HuH-7 (cell line): ENCODE measurements at places on chromosomes 16 and 17.

DNA sequence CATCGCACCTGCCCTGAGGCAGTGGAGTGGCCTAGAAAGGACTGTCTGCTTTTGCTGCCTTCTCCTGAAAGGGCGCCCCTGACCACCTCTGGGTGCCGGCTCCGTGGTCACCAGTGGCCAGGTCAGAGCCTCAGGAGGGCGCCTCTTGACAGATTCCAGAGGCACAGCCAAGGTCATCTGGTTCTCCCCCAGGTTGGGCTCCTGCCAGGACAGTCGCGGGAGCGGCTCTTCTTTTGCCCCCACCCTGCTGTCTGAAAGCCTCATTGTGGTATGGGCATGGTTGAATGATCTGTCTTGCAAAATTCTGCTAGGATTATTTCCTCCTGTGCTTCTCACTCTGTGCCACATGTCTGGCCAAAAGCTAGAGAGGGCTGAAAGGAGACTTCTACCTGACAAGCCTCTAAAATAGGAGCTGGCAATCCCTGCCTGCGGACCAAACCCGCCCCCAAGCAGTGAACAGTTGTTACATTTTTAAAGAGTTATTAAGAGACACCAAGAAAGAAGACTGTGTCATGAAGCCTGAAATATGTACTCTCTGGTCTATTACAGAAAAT, 82.8 kb downstream of the SNX29 start:
- DNase-seq: no peak

GRCh38 chr16:26175944-26176343, 484.2 kb downstream of the HS3ST4 start:
- no peak for DNase-seq

- DNase-seq: no peak
Measured at GRCh38 chr16:4548124-4548523, 8.0 kb upstream of the C16orf96 start.

- DNase-seq: no peak
Measured at GRCh38 chr16:57800200-57801097, 1.8 kb downstream of the KIFC3 start.

DNA sequence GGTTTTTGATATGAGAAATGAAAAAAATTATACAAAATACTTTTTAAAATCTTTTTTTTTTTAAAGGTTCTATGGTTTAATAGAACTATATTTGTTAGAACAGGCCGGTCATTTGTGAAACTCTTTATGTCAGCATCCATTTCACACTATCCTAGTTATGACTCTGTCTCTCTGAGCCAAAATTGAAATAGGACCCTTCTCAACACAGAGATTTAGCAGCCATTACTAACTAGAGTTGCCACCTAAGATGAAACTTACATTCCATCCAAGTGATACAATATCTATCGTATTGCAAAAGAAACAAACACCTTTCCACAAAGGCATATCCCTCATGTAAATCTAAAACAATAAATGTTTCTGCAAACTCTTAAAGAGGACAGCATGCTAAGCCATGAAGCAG, 249.8 kb downstream of the CDH11 start:
- no peak for DNase-seq

DNA sequence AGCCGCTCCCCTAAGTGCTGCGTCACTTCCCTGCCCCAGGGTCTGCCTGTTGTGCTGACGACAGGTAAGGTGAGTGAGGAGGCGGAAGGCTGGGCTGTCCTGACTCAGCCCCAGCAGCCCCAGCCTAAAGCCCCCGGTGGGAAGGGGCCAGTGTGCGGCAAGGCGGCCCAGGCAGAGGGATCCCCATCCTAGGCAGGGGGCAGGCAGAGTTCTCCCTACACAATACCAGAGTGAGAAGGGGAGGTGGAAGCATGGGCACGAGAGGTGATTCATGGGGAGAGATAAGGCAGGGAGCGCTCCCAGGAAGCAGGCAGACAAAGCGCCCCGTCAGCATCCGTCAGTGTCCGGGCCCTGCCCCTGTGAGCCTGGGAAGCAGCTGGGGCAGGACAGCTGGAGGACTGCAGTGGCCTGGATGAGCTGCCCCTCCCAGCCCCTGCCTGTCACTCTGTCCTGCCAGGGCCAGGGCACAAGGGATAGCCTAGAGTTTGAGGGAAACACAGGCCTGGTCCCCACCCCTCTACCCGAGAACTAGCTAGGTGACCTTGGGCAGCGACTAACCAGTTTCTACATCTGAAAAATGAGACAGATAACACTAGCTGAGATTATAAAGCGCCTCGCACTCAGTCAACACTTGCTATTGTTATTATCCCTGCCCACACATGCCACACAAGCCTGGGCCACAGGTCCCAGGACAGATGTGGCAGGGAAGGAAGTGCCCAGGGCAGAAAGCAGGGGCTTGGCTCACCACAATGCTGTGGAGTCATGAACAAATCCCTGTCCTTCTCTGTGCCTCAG, 3.8 kb downstream of the FAM83G start:
- DNase-seq: no peak

DNA sequence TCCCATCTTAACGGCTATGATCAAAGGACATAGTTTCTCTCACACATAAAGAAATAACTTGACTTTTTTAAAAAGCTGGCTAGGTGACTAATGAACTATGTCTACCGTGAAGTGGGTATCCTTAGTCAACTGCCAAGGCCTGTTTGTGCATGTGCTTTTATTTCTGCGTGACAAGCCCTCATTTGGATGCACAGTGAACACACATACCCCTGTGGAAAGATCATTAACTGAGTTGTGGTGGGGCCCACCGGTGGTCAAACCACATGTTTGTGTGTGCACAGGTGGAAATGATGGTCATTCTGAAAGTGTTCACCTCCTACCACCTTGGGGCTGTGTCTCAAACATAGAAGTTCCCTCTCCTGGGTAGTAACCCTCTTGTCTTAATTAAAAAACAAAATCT, 256.1 kb upstream of the SALL1 start:
- no peak for DNase-seq

DNA sequence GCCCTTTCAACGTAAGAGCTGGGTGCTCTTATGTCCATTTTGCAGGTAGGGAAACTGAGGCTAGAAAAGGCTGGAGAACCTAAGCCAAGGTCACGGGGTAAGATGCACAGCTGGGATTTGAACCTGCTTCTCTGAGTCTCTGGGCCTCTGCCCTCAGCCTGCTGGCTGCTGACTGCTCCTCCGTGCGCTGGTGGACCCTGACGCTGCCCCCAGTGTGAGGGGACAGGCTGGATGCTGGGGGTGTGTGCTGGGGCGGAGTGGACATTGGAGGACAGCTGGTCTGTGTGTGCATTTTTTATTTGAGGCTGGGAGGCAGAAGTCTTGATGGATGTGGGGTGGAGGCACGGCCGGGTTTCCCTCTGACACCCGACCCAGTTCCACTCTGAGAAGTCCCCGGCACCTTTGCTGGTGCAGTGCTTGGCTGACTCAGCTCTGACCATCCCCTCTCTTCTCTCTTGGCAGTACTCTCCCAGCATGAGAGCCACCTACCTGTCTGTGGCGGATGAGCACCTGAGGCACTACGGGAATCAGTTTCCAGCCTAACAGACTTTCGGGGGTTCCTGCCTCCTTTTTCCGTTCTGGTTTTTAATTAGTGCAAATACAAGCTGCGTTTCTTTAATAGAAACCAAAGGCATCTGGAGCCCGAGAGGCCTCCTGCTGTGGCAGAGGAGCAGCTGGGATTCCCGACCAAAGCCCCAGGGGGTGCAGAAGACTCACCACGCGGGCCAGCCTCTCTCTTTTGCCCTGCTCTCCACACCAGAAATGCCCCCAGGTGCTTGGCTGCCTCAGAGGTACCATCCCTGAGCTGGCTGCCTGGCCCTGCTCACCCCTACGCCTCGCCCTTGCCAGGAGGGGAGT, 14.1 kb upstream of the DNAI2 start:
- DNase-seq: no peak

DNA sequence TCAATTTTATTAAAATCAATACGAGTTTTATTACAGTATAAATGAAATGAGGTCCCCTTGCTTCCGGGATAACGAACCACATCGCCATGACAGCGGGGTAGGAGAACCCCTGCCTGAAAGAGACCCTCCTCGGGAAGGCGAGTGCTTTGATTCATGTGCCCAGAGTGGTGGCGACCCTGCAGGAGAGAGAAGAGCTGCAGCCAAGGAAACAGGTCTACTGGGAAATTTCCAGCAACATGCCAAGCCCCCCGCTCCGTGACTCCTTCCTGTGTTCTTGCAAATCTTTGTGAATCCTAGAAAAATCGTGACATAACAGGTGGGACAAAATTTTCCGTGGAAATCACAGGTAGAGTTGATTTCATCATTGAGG, 162.5 kb downstream of the WSCD1 start:
- DNase-seq: no peak

DNA sequence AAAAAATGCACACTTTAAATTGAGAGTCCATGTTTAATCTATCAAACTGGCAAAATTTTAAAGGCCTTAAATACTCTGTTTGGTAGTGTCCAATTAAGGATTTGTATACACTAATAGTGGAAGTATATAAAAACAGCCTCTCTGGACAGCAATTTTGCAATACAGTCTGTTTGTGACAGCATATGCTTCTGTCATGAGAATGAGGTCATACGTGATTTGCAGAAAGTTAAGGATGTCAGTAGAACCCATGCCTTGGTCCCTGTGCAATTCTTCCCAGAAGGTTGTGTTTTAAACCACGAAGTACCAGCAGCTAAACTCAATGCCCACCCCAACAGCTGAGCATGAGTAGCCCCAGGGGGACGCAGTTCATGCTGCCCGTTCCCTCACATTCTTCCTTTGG, 78.4 kb downstream of the AIPL1 start:
- DNase-seq: no peak

GRCh38 chr16:49629851-49630250, 226.1 kb downstream of the ZNF423 start:
- no peak for DNase-seq

DNA sequence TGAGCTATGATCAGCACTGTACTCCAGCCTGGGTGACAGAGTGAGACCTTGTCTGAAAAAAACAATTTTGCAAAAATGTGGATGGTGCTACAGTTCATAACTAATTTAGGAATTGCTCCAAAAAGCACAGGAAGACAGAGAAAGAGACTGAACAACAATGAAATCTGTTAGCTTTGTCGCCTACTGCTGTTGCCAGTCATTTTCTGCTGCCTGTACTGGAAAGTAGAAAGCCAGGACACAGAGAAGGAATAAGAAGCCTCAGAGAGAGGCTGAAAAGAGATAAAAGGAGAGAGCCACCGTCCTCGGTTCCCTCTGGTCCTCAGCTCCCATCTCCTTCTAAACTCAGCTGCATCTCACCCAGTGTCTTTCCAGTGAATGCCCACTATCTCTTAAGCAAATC, 8.6 kb upstream of the TMC7 start:
- no peak for DNase-seq
